ENCODE measurements at places on chromosomes 2 and 18. TPM values are rescaled to one million over a fixed set of nuclear protein-coding genes. Genes with fewer than 3 reads are reported as not detected.

POTEC gene
- not detected for total RNA-seq

DNA sequence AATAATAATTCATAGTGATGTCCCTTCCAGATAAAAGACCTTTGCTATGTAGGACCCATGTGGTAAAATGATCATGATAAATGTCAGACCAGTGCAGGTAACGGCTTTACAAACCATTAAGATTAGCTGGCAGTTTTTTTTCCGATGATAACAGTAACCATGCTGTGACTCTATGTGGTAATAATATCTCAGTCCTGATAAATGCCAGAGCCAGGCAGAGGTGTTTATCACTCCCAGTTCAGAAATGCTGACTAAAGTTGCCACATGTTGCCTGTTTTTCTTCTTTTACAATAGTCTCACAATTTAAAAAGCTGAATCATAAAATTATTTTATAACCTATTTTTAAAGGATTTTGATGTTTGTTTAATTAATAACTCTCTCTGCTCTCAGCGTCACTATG is 565.1 kb downstream of the ARHGAP15 start:
- no peak for DNase-seq

DNA sequence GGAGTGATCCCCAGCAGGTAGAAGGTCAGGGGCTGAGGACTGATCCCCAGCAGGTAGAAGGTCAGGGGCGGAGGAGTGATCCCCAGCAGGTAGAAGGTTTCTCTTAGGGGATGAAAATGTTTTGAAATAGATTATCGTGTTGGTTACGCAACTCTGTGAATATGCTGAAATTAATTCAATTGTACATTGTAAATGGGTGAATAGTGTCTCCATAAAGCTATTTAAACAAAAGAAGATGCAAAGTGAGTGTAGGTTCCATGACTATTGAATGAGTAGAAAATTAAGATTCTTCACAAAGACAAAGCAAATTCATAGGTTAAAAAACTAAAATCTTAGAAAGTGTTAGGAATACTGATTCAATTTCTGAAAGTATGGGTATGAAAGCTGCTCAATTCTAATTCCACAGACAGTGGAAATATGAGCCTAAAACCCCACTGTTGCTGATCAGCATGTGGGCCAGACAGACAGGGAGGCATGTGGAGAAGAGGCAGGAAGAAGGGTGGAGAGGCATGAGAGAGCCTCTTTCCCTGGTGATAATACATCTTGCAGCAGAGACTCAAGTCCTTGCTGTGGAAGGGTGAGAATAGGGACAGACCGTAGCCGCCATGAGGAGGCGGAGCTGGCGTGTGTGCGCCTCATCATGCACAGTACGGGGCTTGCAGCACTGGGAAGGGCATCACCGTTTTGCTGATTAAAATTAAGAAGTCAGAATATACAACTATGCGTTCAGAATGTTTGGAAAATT is 85.9 kb upstream of the NFATC1 start:
- peak; percentile 39 for DNase-seq

- no peak for DNase-seq
Measured at GRCh38 chr2:28949617-28950305, 31.3 kb upstream of the TOGARAM2 start.

AQP4 gene
- total RNA-seq, result not detected

ANXA4 gene
- 31.0 TPM for total RNA-seq

DNA sequence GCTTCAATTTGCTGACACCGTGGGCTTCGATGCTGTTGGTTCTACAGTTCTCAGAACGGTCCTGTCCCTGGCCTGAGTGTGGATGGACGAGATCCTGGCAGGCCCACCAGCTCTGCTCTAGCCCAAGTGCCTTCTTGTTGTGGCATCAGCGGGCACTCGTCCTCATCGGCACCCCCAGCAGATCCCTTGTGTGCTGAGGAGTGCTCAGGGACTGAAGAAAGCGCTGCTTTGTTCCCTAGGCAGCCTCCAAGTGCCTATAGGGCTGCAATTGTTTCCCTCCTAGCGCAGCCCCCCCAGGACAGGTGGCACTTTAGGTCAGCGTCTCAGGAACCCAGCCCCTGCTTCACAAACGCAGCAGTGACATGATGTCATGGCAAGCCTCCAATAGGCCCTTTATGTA is 217.7 kb downstream of the AGAP1 start:
- no peak for DNase-seq

GRCh38 chr2:208671284-208671683 is 264.7 kb downstream of the PTH2R start:
- no peak for DNase-seq

DNA sequence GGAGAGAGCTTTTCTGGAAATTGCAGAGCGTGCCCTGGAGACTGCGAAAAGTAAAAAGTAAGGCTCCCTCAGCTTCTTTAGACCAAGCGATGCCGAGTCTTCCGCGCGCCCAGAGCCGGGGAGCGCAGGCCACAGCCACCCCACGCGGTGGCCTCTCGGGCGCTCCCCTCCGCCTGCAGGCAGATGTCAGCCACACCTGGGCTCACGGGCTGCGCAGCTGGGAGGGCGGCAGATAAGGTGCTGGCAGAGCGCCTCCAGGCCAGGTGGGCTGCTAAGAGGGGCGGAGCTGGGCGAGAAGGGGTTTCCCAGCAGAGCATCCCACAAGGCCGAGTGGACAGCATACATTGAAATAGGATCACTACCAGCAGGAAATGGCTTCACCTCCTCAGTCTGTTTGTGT is 81.7 kb downstream of the ARHGEF4 start:
- DNase-seq, result no peak

TYMS gene
- total RNA-seq, result 16.8 TPM

DNA sequence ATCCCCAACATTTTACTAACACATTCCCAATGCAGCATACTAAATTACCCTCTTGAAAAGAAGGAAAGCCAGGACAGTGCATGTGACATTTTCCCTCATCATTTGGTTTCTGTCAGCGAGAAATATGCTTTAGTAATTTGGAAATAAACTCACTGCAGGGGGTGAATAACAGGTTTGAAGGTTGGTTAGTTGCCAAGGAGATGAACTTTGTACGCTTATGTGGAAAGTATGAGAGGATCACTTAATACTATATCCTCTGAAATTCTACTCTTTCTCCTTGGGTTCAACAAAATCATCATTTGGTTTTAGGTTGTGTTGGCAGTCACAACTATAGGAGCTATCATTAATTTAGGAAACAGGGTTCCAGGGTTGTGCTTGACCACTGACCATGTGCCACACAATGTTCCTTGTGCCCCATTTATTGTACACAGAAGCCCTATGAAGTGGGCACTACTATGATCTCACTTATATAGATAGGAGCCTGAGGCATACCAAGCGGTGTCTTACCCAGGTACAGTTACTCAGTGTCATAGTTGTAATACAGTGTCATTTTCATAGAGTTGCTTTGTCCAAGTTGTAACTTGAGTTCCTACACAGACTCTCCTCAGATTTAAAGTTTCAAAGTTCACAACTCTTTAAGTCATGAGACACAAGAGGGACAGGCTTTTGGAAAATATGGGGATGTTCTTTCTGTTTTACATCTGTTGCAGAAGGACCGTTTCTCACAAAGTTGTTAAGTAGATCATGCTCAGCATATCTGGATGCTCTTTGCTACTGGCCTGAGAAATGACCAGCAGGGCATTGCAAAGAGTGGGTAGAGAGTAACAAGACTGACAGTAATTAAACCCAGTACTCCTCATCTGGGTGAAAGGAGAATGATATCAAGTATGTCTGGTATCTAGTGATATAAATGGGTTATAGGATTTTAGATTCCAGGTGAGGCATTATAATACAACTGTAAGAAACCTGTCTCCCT is 91.8 kb downstream of the MAP4K4 start:
- DNase-seq, result no peak

- peak; percentile 80 for DNase-seq
Measured at GRCh38 chr2:195659982-195660890, 3.2 kb downstream of the SLC39A10 start.

DNA sequence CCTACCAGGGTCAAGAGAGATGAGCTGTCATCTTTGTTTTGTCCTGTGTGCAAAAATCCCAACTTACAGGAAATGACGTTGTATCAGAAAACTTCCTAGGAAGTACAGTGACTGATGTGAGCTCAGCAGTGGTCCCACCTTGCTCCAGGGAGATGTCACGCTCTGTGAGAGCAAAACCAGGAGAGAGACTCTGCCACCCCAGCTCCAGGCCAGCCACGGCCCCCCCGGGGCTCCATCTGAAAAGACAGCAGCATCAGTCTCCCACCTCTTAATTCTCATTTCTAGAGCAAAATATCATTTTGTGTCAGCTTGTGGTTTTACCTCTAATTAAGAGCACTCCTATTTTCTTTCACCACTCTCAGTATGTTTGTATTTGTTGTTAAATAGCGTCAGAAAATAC is 57.5 kb downstream of the MYL12B start:
- DNase-seq, result no peak

GRCh38 chr18:44817831-44818473 is 137.3 kb downstream of the SETBP1 start:
- DNase-seq, result no peak

GRCh38 chr2:139813340-139813739 is 1033.2 kb upstream of the NXPH2 start:
- no peak for DNase-seq

- DNase-seq, result peak; percentile 68
Measured at GRCh38 chr18:37565977-37566478, 430 bp upstream of the CELF4 start.

DNA sequence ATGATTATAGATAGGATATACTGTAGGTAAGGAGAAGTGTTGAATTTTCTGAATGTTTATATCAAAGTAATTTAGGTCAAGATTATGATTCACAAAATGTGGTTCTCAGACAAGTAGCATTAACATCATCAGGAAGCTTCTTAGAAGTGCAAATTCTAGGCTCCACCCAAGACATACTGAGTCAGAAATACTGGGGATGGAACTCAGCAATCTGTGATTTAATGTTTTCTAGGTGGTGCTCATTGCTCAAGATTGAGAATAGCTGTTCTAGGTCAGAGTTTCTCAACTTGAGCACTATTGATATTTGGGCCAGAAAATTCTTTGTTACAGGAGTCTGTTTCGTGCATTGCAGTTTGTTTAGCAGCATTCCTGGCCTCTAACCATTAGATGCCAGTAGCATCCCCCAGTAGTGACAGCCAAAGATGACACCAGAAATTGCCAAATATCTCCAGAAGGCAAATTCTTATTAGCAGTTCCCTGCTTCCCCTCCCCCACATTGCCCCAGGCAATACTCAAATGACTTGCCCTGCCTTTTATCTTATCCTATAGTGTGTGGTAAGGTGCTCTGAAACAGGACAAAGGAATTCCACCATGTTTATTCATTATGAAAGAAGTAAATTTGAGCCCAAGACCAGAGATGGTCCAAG is 1001.2 kb downstream of the DPP10 start:
- DNase-seq, result no peak

DNA sequence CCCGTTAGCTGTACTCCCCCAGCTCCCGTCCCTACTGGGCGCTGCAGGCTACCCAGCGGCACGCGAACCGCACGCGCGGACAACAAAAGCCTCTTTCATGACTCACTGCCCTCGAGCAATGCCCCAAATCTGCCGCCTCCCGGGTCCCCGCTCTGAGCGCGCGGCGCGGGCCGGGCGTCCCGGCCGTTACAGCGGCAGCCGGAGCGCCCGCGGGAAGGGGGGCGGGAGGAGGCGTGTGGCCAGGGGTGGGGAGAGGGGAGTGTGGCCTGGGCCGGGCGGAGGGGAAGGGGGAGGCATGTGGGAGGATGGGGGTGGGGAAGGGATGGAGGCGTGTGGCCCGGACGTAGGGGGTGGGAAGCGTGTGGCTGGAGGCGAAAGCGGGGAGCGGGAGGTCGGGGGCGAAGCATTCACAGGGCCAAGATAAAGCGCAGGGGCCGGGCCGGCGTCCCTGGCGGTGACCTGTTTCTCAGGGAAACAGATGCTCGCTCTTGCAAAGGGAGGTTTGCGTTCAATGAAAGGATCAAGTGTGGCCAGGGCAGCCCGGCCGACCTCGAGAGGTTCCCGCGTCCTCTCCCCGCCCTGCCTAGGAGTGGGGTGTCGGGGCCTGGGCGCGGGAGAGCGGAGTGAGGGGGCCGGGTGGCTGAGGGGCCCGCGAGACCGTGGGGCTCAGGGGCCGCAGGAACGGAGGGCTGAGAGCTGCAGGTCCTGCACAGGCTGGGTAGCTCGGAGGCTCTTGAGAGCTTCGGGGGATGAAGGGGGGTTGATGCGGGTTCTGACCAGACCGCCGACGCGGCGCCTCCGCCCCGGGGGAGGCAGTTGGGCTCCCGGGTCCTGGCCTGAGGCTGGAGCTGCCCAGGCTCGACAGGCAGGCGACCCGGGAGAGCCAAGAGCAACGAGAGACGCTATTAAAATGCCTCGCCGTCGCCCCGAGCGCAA is 3.5 kb upstream of the NEUROD1 start:
- DNase-seq, result peak; percentile 61

DNA sequence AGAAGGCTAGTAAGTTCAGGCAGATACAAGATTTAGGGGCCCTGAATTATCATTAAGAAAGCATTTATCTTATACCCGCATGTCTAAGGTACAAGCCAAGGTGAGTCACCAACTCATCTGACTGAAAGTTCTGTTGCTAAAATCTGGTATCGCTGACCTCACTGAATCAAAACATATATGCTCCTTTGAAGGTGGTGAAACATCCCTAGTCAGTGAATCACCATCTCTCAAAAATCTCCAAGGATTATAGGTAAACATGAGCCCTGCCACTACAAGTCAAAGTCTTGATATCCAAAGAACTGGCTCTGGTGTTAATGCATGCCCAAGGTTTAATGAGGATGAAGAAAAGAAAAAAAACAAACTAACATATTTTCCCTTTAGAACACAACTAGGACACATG is 43.5 kb downstream of the IRS1 start:
- peak; percentile 69 for DNase-seq

GRCh38 chr2:12304564-12305171 is 412.1 kb upstream of the TRIB2 start:
- peak; percentile 67 for DNase-seq

VWA3B gene
- total RNA-seq, result not detected

DNA sequence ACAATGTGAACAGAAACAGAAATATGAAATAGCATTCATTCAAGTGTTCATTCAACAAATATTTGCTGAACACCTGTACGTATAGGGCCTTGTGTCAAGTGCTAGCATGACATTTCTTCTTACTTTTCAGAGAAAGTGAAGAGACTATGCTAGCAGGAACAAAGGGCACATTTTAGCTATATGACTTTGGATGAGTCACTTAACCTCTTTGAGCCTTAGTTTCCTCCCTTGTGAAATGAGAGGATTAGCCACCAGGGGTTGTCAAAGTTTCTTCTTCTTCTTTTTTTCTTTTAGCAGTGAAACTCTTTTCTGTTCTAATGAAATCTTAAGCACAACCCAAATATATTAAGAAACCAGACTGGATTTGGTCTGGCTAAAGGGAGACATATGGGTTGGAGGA is 53.1 kb downstream of the FIGN start:
- peak; percentile 71 for DNase-seq

DNA sequence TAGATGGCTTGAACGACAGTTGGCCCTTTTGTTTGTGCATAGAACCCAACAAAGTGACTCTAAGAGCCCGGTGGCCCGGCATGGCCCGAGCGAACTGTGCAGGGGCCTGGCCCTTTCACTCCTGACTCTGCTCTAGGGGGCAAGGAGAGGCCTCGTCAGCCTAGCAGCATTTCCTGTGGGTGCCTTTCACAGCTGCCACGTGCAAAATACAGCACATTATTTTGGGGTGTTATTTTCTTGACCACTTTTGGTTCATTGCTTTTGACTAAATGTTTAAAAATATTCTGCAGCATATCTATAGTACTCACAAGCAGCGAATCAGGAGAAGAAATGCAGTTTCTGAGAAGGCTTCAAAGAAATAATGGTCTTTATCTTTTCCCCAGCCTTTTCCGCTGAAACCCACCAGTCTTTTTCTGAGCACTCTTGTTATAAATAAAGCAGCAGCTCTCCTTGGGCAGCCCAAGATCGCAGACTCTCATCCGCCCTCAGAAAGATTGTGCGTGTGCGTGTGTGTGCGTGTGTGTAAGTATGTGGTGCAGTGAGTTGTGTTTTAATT is 31.3 kb downstream of the DGKD start:
- DNase-seq, result no peak

PTGR3 gene
- 8.1 TPM for total RNA-seq

GRCh38 chr18:8423051-8423557 is 186.1 kb upstream of the RAB12 start:
- peak; percentile 67 for DNase-seq
